ENCODE measurements at places on chromosomes 5 and 9.

GRCh38 chr5:111472579-111472978 lies 39.8 kb downstream of the STARD4 start:
- no peak overlapping the region for H3K4me3 ChIP-seq
- H3K4me1 ChIP-seq: no peaks in the 10 kb centered on the region
- no peaks in the 10 kb centered on the region for H3K27me3 ChIP-seq
- H3K27ac ChIP-seq: no peak overlapping the region

DNA sequence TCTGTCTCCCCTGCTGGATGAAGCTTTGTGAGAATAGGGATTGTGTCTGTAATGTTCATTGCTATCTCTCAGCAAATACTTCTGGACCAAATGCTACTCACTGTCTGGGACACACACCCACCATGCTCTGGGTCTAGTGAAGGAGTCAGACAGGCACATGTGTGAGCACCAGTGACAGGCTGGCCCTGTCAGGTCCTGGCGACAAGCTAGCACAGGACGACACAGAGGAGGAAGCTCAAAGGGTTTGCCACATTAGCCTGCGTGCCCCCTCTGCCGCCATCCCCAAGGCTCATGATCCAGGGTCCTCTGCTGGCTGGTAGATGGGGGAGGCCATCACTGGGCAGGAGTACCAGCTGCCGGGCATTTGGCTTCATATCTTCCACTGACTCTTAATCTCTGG lies 23.3 kb downstream of the LRSAM1 start:
- H3K27me3 ChIP-seq: no peaks in the 10 kb centered on the region
- no peaks in the 10 kb centered on the region for H3K36me3 ChIP-seq
- H3K4me3 ChIP-seq: no peak overlapping the region
- H3K27ac ChIP-seq: no peak overlapping the region
- DNase-seq: no peak

DNA sequence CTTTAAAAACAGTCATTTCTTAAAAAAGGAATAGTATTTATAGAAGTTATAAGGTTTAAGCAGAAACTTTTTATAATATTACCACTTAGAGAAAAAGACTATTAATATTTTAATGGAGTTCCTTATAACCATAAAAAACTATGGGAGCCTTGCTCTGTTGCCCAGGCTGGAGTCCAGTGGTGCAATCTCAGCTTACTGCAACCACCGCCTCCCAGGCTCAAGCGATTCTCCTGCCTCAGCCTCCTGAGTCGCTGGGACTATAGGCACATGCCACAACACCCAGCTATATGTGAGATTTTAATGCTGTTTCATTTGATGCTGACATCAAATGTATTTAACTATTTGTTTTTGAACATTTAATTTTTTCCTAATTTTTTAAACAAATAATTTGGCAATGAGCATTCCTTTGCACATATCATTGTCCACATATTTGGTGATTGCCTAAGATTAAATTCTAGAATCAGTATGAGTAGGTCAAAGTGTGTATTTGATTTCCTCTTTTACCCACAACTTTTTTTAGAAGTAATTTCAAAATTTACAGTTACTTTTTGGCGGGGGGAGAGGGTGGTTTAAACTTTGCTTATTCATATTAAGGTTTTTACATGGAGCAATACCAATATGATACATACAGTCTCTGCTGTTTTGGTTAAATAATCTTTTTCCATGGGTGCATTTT lies 235.5 kb downstream of the ARHGEF28 start:
- no peaks in the 10 kb centered on the region for H3K36me3 ChIP-seq

- H3K36me3 ChIP-seq: no peaks in the 10 kb centered on the region
- no peak for DNase-seq
- H3K27ac ChIP-seq: no peak overlapping the region
- no peaks in the 10 kb centered on the region for H3K4me1 ChIP-seq
- no peaks in the 10 kb centered on the region for H3K27me3 ChIP-seq
These were observed 87.5 kb upstream of the SARDH start for GRCh38 chr9:133825555-133826218.

- no peaks in the 10 kb centered on the region for H3K27me3 ChIP-seq
- no peak overlapping the region for H3K4me3 ChIP-seq
- no peak overlapping the region for H3K27ac ChIP-seq
- DNase-seq: no peak
- no peaks in the 10 kb centered on the region for H3K4me1 ChIP-seq
These were observed 30.0 kb downstream of the CARD6 start for GRCh38 chr5:40871177-40871576.

GRCh38 chr5:41763081-41763480 lies 107.1 kb downstream of the OXCT1 start:
- H3K27me3 ChIP-seq: no peaks in the 10 kb centered on the region
- no peak overlapping the region for H3K27ac ChIP-seq
- DNase-seq: no peak
- no peaks in the 10 kb centered on the region for H3K4me1 ChIP-seq
- H3K4me3 ChIP-seq: no peak overlapping the region

DNA sequence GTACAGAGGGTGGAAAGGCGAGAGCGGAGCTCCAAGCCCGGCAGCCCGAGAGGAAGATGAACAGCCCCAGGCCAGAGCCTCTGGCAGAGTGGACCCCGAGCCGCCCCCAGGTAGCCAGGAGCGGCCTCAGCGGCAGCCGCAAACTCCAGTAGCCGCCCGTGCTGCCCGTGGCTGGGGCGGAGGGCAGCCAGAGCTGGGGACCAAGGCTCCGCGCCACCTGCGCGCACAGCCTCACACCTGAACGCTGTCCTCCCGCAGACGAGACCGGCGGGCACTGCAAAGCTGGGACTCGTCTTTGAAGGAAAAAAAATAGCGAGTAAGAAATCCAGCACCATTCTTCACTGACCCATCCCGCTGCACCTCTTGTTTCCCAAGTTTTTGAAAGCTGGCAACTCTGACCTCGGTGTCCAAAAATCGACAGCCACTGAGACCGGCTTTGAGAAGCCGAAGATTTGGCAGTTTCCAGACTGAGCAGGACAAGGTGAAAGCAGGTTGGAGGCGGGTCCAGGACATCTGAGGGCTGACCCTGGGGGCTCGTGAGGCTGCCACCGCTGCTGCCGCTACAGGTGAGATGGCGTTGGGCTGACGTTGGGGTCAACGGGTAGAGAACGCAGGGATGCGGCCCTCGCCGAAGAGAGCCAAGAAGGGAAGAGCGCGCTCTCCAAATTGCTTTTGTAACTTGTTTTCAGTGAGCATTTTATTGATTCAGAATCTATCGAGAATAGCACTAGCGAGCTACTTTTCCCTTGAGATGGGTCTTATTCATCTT lies at the start of gene PTGER4:
Gene PTGER4 (plus strand): TSS at position 3 of the 769 bp plus-strand sequence. CDS start 1,079 bp downstream, outside the sequence.
- H3K36me3 ChIP-seq: peaks cover 7% of the 10 kb centered on the region
- H3K27ac ChIP-seq: peak within 1 kb of the TSS; percentile 77
- no peak for DNase-seq

- H3K27ac ChIP-seq: no peak overlapping the region
- no peak overlapping the region for H3K4me3 ChIP-seq
- H3K4me1 ChIP-seq: no peaks in the 10 kb centered on the region
These were observed 246.8 kb upstream of the HAPLN1 start for GRCh38 chr5:83967417-83967816.

GRCh38 chr9:117414220-117414905 lies 494 bp downstream of the ASTN2 start:
- H3K27ac ChIP-seq: no peak overlapping the region
- H3K27me3 ChIP-seq: peaks cover 9% of the 10 kb centered on the region
- DNase-seq: no peak

DNA sequence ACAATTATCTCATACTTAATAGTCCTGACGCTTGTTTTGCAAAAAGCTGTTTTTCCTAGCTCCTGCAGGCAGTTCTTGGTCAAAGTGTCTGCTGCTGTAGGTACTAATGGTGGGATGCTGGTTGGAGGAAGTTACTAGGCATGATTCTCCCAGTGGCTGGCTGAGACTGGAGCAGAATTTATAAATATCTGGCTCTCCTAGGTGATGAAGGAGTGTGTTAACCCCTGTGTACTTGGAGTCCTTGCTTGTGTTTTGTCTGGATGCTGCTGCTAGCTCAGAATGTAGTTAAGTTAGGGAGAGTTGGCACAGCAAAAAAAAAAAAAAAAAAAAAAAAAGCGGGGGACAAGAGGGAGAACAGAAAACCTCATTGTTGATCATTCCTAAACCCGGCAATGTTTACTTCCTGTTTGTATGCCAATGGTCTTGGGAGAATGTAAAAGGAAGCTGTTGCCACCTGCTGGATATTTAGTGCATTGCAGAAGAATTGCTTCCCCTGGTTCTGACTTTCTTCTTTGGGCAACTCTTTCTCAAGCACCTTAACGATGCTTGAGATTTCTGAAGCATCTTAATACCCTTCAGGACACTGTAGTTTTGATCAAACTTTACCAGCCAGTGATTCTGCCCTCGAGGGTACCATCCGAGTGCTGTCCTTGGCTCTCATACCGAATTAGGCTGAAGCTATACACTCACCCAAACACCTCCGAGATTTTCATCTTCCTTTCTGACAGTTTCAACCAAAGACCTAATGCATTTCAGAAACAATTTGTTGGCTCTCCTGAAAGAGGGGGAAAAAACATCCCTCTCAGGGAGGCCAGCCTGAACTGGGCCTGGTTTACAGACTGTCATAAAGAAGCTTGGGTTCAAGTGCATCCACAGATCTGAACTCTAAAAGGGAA lies 71.7 kb upstream of the WWC1 start:
- H3K27ac ChIP-seq: no peak overlapping the region
- DNase-seq: no peak
- no peaks in the 10 kb centered on the region for H3K27me3 ChIP-seq

DNA sequence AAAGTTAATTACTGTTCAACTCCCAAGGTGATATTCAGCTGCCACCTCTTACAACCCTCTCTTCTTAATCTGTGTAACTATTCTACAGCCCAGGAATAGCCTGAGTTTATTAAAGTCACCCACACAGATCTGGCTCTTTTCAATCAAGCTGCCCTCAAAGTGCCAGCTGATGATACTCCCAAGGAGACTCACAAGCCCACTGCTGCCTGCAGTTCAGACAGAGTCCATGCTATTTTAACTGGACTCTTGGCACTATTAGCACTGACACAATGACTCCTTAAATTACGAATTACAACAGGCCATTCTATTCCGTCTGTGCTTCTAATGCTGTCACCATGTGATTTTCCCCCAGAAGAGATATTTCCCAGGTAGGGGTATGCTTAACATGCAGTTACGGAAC lies 26.3 kb downstream of the REEP5 start:
- H3K4me3 ChIP-seq: no peak overlapping the region
- DNase-seq: no peak
- H3K4me1 ChIP-seq: no peaks in the 10 kb centered on the region
- H3K36me3 ChIP-seq: peaks cover 20% of the 10 kb centered on the region

- no peak overlapping the region for H3K4me3 ChIP-seq
- no peak overlapping the region for H3K27ac ChIP-seq
- no peaks in the 10 kb centered on the region for H3K27me3 ChIP-seq
- H3K36me3 ChIP-seq: no peaks in the 10 kb centered on the region
- DNase-seq: no peak
These were observed 185.5 kb upstream of the KCNN2 start for GRCh38 chr5:114176356-114176755.

DNA sequence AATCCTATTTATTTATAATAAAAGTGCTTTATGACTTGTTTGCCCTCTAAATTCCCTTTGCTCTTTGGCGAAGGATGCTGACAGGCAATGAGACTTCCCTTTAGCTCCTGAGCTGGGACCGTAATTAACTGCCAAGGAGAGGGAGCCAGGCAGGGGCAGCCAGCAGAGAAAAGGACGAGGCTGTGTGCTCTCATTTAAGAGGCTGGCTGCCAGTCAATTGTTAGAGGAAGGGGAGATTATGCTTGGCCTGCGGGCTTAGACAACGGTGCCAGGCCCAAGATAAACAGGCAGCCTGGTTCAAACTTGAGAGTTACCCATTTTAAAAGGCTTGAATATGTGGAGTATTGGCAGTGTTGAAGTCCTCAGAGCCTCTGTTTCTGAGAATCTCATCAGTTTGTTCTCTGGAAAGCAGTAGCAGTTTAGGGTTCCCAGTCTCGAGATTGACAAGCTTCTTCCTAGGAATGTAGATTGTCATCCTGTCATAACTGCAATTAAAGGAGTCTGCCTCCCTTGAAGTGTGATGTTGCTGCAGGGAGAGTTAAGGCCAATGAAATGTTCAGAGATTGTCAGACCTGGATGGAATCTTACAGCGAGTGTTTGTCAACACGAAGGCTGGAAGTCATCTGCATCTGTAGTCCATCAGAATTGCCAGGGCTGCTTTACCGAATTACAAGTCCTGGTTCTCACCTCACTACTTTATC lies 113.2 kb downstream of the JAKMIP2 start:
- H3K36me3 ChIP-seq: peaks cover 3% of the 10 kb centered on the region
- no peak overlapping the region for H3K27ac ChIP-seq
- no peaks in the 10 kb centered on the region for H3K4me1 ChIP-seq
- H3K27me3 ChIP-seq: no peaks in the 10 kb centered on the region

GRCh38 chr5:118924006-118924389 lies 64.3 kb downstream of the DTWD2 start:
- H3K4me3 ChIP-seq: no peak overlapping the region
- no peaks in the 10 kb centered on the region for H3K4me1 ChIP-seq
- DNase-seq: no peak
- no peaks in the 10 kb centered on the region for H3K27me3 ChIP-seq

GRCh38 chr5:41851116-41851515 lies 19.1 kb downstream of the OXCT1 start:
- no peak overlapping the region for H3K4me3 ChIP-seq
- no peak overlapping the region for H3K27ac ChIP-seq
- DNase-seq: no peak
- no peaks in the 10 kb centered on the region for H3K4me1 ChIP-seq
- H3K27me3 ChIP-seq: no peaks in the 10 kb centered on the region
- peaks cover 46% of the 10 kb centered on the region for H3K36me3 ChIP-seq

DNA sequence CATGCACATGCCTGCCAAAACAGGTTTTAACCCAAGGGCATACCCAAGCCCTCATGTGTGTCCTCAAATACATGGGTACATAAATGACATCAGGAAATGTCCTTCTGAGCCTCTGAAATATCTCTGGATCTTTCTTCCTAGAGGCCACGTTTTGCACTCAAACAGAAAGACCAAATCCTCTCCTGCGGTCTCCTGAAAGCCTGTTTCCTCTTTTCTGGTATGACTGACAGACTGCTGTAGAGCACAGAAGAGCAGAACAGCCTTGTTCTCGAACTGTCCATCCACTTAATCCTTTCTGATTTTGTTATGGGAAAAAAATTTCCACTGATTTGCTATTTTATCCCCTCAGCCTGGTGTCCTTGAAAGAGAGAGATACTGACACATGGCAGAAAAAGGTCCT lies 107.2 kb downstream of the ASTN2 start:
- H3K36me3 ChIP-seq: no peaks in the 10 kb centered on the region
- no peak overlapping the region for H3K27ac ChIP-seq
- DNase-seq: no peak
- no peaks in the 10 kb centered on the region for H3K27me3 ChIP-seq
- H3K4me3 ChIP-seq: no peak overlapping the region

GRCh38 chr5:81269751-81270393 lies 31.5 kb upstream of the ZCCHC9 start:
- H3K36me3 ChIP-seq: no peaks in the 10 kb centered on the region
- H3K27ac ChIP-seq: no peak overlapping the region
- no peaks in the 10 kb centered on the region for H3K4me1 ChIP-seq
- no peak overlapping the region for H3K4me3 ChIP-seq
- DNase-seq: no peak
- no peaks in the 10 kb centered on the region for H3K27me3 ChIP-seq

GRCh38 chr9:89781838-89782540 lies 177.2 kb downstream of the GADD45G start:
- no peak overlapping the region for H3K27ac ChIP-seq
- no peaks in the 10 kb centered on the region for H3K27me3 ChIP-seq
- H3K36me3 ChIP-seq: no peaks in the 10 kb centered on the region

GRCh38 chr9:31336386-31336785 lies 1048.1 kb upstream of the ACO1 start:
- peaks cover 26% of the 10 kb centered on the region for H3K4me1 ChIP-seq
- H3K4me3 ChIP-seq: peak overlapping the region; percentile 31
- H3K27me3 ChIP-seq: no peaks in the 10 kb centered on the region
- no peaks in the 10 kb centered on the region for H3K36me3 ChIP-seq
- H3K27ac ChIP-seq: no peak overlapping the region
- DNase-seq: no peak

All from CD8-positive, alpha-beta memory T cell (primary cell).